ENCODE measurements at places on chromosomes 12 and 14.

GRCh38 chr12:78431931-78432330, 432.6 kb upstream of the SYT1 start:
- no peak for DNase-seq

GRCh38 chr12:57740656-57741412, 2.3 kb upstream of the AGAP2 start:
- no peak for DNase-seq

DNA sequence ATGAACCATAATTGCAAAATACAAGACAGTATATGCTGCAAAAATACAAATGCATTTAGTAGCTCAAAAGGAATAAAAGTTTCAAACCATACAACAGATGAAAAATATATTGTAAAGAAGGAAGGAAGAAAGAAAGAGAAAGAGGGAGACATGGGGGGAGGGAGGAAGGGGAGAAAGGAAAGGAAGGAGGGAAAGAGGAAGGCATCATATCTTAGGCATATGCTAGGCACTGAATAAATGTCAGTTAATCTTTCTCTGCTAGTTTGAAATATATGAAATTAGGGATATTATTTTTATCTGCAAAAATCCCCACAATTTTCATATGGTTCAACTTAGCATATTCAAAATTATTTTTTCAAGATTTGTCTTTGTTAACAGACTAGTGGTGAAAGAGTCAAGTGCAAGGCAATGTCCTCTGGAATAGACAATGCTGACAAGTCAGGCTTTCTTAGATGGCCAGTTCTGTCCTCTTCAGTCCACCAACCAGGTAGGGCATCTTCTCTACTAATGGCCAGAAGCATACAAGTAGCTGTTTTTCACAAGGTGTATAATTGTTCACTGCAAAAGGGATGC, 506.4 kb downstream of the PRKD1 start:
- no peak for DNase-seq

- no peak for DNase-seq
These were observed 1.7 kb downstream of the OTX2 start for GRCh38 chr14:56808383-56809269.

- no peak for DNase-seq
These were observed 30.5 kb downstream of the TTC6 start for GRCh38 chr14:37625597-37626595.

GRCh38 chr12:105819549-105819948, 319.2 kb downstream of the NUAK1 start:
- no peak for DNase-seq

- no peak for DNase-seq
These were observed 5.4 kb upstream of the SLC22A17 start for GRCh38 chr14:23358042-23358441.

DNA sequence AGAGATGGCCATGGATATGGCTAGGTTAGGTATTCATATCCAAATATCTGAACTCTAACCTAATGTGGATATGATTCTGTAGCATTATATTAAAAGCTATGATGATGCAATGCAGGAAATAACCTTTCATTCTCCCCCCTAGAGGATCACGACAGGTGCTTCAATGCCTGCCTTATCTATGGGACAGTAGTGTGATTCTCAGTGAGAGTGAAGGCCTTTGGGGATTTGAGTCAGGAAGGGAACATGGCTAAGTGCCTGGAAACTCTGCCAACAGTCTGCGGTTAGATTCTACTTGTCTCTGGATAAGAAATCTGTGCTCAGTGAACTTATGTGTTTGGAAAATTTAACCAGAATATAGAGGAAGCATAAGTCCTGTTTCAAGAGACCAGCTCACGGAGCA, 81.8 kb downstream of the SLC38A1 start:
- peak; percentile 75 for DNase-seq

Measured in sigmoid colon (tissue), 7 donors.